ENCODE measurements at places on chromosomes 6 and 20.

DNA sequence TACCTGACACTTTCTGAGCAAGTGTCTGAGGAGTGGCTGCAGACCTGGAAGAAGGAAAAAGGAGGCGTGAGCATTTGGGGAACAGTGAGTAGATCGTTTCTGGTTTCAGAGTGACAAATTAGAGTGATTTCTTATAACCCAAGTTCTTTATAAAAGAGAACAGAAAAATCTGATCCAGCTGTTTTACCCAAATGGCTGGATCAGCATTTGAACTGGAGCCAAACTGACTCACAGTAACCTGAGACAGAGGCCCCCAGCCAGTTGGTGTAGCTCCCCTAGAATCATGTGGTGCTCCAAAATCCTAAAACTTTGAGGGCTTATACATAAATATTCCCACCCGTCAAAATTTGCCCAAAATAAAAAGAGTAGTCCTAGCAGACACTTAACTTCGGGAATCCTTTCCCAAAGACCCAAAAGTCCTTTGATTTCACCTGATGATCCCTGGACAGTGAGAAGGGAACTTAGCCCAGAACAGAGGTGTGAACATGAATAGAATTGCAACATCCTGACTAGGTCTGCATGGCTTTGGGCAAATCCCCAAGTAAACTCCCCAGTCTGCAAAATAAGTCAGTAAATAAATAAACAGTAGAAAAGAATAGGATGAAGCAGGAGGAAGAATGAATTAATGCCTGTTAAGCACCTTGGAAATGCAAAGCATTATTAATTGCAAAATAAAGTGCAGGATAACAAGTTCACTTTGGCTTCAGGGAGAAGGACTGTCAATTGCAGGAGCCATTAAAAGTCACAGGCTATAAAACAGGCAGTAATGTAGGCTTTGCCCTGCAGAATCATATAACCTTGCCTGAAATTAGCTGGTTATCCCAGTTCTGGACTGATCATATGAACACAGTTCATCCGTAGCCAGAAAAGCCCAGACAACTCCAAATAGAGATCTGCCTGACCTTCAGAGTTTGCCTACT lies 262.0 kb upstream of the JARID2 start:
- DNase-seq, result no peak

- DNase-seq, result no peak
Measured at GRCh38 chr6:443621-444159, 52.1 kb downstream of the IRF4 start.

DNA sequence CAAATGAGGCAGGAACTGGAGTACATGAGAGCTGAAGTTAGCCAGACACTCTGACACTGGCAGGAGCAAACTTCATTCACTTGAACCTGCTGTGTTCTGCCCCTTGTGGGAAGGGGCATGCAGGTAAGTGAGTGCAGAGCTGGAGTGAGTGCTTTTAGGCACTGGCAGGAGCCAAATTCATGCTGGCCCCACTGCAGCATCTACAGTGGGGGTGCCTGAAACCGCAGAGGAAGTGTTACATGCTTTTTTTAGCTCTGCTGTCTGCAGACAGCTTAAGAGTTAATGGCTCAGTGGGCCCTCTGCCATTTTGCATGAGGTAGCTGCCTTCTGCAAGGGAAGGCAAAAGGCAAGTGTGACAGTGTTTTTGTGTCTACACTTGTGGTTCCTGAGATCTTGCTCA lies 167.9 kb upstream of the SYNCRIP start:
- no peak for DNase-seq

- DNase-seq, result no peak
Measured at GRCh38 chr6:15796130-15796771, 133.4 kb upstream of the DTNBP1 start.

GRCh38 chr20:50343125-50343489 lies 152.5 kb downstream of the CEBPB start:
- no peak for DNase-seq

DNA sequence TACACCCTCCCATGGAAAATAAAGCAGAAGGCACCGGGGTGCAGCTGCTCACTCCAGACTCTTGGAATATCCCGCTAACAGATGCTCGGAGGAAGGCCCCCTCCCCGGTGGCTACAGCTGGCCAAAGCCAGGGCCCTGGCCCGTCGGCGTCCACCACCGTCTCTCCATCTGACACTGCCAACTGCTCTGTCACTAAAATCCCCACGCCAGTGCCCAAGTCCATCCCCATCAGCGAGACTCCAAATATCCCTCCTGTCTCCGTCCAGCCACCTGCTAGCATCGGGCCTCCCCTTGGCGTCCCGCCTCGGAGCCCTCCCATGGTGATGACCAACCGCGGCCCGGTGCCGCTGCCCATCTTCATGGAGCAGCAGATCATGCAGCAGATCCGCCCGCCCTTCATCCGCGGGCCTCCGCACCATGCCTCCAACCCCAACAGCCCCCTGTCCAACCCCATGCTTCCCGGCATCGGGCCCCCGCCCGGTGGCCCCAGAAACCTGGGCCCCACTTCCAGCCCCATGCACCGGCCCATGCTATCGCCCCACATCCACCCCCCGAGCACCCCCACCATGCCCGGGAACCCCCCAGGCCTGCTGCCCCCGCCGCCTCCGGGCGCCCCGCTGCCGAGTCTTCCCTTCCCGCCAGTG lies 143.9 kb downstream of the SOBP start:
- no peak for DNase-seq

DNA sequence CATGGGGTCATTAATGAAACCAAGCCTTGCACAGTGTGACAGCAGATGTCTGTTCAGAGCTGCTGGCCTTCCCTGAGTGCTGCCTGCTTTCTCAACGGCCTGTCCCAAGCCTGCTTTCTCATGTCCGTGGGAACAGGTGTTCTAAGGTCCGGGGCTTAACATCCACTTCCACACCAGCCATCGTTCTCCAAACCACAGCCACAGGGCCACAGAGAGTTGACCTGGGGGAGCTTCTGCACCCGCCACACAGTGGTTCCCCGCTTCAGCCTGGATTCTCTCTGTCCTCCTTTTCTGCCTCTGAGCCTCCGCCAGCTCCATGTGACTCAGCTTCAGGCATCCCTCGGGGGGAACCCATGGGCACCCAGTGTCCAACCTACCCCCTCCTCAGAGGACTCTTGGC lies 26.9 kb upstream of the PPP1R3G start:
- DNase-seq, result no peak

- no peak for DNase-seq
Measured at GRCh38 chr20:44637042-44637441, 14.5 kb downstream of the ADA start.

- DNase-seq, result no peak
Measured at GRCh38 chr6:167034056-167034455, 34.9 kb downstream of the CEP43 start.

DNA sequence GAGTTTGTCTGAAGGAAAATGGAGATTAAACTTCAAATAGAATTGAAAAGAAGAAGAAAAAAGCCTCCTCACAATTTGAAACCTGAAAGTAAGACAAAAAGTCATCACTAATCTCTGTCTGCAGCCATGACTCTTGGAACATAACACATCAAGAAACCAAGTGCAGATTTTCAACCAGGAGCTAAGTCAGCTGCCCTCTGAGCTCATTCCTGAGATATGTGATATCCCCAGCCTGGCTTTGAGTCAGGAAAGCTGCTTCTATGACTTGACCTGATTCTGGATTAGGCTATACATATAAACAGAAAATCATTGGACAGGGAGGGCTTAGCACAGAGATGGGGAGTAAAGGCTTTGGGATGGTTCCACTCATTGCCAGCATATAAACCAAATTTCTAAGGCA lies 891.4 kb downstream of the TFAP2A start:
- no peak for DNase-seq

DNA sequence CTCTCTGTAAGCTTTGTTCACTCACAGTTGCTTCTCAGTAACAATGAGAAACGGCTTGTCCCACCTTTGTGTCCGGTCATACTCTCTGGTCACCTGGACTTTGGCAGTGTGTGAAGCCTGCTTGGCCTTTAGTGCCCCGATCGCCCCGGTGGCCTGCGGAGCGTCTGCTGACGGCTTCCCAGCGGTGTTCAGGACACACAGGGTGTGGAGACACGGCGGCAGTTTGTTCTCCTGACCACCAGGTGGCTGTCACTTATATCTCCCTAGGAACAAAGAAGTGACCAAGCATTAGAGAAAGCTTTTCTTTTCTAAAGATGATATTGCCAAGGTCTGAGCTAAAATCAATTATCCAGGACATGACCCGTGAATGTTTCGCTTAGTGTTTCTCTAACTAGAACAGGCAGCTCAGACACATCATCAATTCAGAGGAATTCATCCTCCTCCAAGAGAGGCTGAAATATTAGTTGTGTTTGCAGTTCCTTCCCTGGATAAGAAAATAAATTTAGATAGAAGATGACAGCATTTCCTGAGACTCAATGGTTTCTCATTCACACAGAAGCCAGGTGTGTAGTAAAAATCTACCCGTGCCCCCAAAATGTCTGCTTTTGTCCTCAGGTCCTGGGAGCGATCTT lies 167.4 kb upstream of the THBS2 start:
- DNase-seq, result no peak

DNA sequence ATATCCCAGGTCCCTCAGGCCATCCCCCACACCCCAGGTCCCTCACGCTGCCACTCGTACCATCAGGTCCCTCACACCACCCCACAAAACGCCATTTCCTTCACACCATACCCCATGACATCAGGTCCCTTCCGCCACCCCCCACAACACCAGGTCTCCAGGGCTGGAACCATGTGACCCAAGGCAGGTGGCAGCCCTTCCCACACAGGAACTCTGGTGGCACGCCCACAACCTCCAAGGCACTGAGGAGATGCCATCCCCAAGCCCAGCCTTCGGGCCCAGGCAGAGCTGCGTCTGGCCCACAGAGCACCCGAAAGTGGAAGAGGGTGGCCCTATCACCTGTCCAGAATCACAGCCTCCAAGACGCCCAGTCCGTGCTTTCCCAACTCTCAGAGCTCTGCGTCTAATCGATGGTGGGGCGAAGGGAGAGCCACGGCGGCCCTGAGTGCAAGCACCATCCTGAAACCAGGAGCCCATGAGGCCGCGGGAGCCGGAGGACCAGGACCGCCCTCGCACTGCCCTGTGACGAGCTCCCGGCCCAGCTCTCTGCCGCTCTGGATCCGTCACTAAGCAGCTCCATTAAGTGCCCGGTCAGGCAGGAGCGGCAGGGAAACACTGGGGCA lies 12.7 kb downstream of the TAF4 start:
- no peak for DNase-seq

DNA sequence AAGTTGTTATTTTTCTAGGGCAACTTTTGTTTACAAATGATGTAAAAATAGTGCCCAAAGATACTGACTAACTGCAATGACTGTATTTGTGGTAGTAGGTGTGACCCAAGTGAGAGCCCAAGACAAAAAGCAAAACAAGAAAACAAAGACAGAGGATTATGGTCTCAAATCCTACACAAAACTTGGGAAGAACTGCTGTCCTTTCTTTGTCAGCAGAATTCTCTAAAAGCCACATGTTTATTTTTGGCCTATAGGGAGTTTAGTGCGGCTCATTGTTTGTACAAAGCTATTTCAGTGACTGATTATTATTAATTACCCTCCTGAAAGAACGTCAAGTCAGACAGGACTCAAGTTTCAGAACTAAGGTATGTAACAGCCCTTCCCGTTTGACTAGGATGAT lies 509.2 kb upstream of the SLC35B3 start:
- DNase-seq, result no peak

DNA sequence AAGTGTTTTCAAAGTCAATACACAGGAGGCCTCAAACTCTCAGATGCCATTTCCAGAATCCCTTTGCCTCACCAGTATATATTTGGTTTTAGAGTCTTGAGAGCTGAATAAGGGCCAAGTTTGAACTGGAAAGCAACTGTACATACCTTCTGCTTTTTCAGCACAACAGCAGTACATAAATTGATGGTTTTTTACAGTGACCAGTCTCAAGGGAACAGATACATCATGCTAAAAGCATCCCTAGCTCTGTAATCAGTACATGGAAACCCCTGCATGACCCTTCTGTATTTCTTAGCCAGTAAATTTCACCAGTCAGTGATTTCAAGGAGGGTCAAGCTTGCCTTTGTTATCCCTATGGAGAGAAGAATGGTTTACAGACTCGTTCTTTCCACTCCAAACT lies 40.6 kb upstream of the ECHDC1 start:
- no peak for DNase-seq

DNA sequence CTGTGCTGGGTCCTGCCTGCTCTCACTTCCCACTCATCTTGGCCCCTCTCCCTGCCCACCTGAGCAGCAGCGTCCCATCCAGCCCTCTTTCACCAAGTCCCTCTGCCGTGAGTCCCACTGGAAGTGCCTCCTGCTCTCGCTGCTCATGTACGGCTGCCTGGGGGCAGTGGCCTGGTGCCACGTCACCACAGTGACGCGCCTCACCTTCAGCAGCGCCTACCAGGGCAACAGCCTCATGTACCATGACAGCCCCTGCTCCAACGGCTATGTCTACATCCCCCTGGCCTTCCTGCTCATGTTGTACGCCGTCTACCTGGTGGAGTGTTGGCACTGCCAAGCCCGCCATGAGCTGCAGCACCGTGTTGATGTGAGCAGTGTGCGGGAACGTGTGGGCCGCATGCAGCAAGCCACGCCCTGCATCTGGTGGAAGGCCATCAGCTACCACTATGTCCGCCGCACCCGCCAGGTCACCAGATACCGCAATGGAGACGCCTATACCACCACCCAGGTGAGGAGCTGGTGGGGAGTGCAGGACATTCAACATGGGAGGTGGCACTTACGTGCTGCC lies 2.8 kb downstream of the TMEM151B start:
- no peak for DNase-seq

DNA sequence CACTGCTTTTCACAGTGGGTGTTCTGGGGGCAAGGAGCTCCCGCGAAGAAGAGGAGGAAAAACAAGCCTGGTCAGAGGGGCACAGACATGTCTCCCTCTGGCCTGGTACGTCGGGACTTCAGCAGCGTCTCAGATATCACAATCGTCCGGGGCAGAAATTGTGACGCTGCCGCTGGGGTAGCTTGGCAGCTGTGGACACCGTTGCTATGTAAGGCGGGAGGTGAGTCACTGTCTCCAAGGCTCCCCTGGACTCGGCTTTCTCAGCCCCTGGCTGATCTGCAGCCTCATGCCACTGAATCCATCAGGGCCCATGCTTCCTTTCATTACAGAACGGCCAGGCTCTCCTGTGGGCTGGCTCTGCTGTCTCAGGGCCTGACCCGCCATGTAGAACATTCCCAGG lies 98.7 kb downstream of the SULF2 start:
- DNase-seq, result peak; percentile 92

DNA sequence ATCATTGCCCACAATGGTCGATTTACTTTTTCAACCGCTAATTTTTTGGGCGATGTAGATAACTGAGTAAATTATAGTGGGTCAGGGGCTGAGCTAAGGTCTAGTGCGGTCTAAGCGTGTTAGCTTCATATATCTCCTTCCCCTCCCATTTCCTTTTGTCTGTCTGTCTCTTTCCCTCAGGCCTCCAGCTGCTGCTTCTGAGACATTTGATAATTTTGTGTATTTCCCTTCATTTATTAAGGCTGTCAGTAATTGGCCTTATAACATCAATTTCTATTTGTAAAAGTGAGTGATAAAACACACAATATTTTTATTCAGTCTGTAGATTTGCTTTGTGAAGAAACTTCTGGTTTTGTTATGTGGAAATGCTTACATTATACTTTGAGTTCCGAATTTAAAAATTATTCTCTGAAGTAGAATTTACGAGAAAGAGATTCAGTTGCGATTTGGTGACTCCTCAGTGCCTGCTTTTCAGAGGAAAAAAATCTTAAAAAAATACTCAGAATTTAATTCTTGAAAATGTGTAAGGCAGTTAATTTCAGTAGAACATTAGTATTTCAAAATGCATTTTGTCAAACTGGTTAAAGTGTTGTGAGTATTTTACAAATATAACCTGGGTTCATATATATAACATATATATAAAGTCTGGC lies 1.4 kb downstream of the TMEM170B start:
- DNase-seq, result no peak

Measured in osteocyte (in vitro differentiated cells).